Stimulated activated CD4-positive, alpha-beta T cell treated with anti-CD3 and anti-CD28 coated beads, TNF-alpha, amount 100 ng/mL, for 48 hours (primary cell): ENCODE measurements at places on chromosomes 3 and 15.

- no peak for DNase-seq
These were observed 73.4 kb upstream of the BNIP2 start for GRCh38 chr15:59762558-59762957.

- DNase-seq: no peak
These were observed 20.5 kb upstream of the RGMA start for GRCh38 chr15:93109336-93110102.

- DNase-seq: no peak
These were observed 375.3 kb downstream of the TBC1D5 start for GRCh38 chr3:17367171-17367570.

GRCh38 chr3:185734725-185735096 is 90.1 kb downstream of the IGF2BP2 start:
- DNase-seq: no peak
